ENCODE measurements at places on chromosomes 5 and 9.
A peak's percentile ranks its signal among the peaks of the same experiment; 100 is the strongest.

GRCh38 chr5:31270396-31270795, 76.9 kb downstream of the CDH6 start:
- no peak for DNase-seq

DNA sequence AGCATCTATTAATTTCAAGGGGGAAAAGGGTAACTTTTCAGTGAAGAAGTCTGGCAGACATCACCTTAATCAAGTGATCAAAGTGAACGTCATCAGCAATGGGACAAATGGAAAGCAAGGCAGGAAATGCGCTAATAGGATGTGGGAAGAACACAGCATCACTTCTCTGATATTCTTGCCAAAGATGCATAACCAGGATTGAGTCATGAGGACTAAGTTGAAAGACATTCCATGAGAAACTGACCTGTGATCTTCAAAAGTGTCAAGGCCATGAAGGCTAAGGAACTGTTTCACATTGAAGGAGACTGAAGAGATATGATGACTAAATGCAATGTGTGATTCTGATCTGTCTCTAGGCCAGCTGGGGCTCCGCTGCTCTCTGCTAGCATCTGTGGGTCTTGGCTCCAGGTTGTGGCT, 92.9 kb downstream of the NDFIP1 start:
- DNase-seq, result no peak

DNA sequence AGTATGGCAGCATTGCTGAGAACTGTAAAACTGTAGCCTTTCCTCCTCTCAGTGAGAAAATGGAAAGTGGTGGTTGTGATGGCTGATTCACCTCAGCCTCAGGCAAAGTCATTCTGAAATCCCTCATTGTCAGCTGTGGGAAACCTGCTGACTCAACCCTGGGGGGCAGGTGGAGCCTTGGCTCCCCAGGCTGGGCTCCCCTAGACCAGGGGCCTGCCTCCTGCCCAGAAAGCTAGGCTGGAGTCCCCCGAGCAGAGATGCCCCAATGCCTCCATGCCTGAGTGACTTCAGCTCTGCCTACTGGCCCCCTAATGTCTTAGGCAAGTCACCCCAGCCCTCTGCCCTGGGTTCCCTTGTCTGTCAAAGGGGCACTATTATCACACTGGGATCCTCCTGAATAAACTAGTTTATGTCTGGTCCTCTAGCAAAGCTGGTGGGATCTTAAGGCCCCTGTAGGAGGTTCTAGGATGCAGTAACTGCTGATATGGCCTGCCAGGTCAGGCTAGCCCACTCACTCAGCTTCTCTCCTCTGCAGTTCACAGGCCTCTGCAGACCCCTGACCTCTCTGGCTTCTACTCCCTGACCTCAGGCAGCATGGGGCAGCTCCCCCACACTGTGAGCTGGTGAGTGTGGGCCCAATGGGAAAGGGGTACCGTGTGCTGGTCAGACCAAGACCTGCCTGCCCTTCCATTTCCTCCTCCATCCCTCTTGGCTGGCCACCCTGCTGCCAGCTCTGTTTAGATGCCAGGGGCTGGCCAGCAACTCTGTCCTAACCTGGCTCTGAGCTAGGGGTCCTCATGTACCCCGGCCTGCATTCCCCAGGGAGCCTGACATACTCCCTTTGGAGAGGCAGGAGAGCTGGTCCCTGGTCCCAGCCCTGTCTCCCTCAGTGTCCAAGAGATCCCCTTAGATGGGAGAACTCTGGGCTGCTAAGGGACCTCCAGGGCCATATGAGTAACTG, 24.2 kb downstream of the TCF7 start:
- peak; percentile 65 for DNase-seq

DNA sequence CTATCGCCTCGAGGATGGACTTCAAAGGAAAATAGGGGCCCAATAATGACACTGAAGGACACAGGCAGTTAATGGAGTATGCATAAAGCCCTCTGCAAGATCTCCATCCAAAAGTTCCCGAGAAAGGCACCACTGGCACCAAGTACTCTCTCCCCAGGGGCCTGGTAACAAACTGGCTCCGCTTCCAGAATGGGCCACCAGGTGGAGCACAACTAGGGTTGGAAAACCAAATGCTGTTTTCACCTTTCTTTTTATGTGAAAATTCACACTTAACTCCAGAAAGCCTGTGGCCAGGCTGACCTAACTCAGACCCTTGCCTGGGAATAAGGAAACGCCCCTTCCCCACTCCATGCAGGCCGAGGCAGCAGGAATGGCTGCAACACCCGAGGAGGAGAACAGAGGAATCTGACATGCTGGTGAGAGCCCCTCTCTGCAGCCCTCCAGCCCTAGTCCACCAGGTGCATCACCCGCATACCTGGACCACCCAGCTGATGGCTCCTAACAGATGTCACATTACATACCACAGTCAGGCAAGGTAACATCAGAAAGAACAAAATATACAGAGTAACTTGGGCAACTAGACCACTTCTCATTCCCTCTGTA, 42.8 kb downstream of the CAMSAP1 start:
- peak; percentile 78 for DNase-seq

- no peak for DNase-seq
These were observed 25.7 kb downstream of the CDKN2A start for GRCh38 chr9:21968331-21969010.

GRCh38 chr9:85404911-85405565, 336.7 kb downstream of the AGTPBP1 start:
- no peak for DNase-seq

DNA sequence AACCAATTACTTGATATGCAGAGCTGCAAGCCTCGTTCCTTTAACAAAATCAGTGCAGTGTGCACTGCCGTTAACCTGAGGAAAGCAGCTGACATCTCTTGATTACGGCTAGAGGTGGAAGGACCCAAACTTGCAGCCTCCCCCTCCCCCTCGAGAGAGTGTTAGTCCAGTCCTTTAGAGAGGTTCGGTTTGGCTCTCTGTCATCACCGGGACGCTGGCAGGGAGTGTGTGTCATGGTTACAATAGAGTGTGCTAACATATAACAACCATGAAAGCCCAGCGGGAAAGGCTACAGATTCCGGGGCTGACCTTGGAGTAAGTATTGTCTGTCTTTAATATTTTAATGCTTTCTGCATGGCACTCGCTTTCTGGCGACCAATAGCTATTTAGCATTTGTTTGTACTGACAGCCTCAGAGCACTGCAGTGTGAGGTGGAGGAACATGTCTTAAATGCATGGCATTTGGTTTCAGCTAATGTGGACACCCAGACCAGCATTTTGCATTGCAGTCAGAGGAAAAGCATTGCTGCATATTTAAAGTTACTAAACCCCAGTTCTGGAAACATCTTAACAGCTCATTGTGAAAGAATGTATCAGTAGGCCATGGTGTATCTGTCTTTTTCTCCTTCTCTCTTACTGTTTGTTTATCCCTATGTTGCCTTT, 237.5 kb downstream of the CD180 start:
- DNase-seq, result no peak
